ENCODE measurements at places on chromosomes 1 and 21.

DNA sequence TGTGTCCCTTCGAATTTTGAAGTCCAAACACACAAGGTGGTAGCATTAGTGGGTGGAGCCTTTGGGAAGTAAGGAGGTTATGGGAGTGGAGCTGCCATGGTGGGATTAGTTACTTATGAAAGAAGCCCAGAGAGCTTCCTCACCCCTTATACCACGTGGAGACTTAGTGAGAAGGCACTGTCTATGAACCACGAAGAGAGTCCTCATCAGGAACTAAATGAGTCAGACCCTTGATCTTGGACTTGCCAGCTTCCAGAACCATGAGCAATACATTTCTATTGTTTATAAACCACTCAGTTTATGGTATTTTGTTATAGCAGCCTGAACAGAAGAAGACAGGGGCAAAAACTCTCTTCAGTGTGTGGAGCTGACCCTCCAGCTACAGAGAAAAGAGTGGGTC, 259.3 kb upstream of the AJAP1 start:
- peak; percentile 13 for DNase-seq

DNA sequence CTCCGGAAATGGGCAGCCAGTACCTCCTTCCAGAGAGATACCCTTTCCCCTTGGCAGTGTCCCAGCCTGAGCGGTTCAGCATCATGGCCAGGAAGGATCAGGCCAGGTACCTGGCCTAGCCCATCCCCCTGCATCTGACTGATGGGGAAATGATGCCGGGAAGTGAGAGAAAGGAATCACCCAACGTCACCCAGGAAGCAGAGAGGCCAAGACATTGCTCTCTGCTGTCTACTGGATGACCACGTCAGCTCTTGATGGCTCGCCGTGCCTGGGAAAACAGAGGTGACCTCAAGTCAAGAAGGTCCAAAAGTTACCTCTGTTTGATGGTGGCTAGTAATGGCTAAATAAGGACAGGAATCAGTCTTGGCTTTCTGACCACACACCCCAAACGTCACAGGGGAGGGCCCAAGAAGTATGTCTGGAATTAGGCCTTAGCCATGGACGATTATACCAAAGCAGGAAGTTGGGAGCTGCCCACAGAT, 79.0 kb downstream of the MRPL37 start:
- no peak for DNase-seq

- no peak for DNase-seq
Measured at GRCh38 chr1:203200916-203201315, 14.4 kb upstream of the CHI3L1 start.

- no peak for DNase-seq
Measured at GRCh38 chr1:176096015-176096414, 111.1 kb downstream of the COP1 start.

- no peak for DNase-seq
Measured at GRCh38 chr1:247966532-247967204, 1.6 kb downstream of the OR2AK2 start.

DNA sequence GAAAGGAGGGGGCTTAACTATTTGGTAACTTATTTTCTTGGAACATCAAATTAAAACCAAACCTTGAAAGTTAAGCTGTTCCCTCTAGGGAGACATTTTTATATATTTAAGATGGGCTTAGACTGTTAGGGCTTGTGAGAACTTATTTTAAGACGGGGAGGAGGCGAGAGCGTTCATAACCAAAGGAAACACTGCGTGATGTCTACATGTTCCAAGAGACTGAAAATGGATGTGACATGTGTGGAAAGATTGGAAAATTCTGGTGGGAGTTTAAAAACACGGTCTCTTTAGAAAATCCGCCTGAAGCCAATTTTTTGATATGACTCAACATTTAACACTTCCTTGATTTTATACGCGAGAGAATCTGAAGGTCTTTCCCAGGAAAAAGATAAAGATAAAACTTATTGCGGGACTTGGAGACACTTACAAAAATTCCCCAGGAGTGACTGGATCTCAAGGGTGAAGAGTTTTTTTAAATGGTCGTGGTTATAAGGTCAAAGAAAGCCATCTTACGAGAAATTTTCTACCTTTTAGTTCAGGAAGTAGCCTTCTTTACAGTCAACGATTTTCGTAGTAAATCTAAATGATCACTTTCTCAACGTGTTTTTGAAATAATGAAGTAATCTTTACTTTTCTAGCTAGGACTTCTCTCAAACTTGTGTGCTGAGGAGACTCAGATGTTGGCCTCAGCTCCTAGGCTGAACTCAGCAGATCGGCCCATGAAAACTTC, 828 bp downstream of the PNRC2 start:
- no peak for DNase-seq

GRCh38 chr1:227191607-227192006, 126.7 kb downstream of the CDC42BPA start:
- DNase-seq, result no peak

DNA sequence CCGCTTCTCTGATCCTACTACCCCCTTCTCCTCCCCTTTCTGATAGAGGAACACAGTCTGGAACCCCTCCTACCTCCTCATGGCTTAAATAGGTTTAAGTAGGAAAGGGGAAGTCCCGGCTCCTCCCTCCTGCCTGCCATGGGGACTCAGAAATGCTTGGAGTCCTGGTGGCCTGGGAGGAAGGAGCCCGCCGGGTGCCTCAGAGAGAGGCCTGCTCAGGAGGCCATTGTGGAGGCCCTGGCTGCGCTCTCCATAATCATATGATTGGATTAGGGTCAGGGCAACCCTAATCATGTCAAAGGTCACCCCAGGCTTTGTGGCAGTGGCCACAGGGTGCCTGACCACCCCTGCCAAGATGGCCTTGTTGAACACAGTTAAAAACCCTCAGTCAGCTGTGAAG, 29.0 kb downstream of the WNT3A start:
- DNase-seq, result no peak

GRCh38 chr1:58763214-58763613, 20.6 kb downstream of the JUN start:
- peak; percentile 27 for DNase-seq

GRCh38 chr1:244196571-244197285, 145.6 kb downstream of the ZBTB18 start:
- no peak for DNase-seq

- DNase-seq, result no peak
Measured at GRCh38 chr1:231642618-231643017, 16.0 kb downstream of the DISC1 start.

DNA sequence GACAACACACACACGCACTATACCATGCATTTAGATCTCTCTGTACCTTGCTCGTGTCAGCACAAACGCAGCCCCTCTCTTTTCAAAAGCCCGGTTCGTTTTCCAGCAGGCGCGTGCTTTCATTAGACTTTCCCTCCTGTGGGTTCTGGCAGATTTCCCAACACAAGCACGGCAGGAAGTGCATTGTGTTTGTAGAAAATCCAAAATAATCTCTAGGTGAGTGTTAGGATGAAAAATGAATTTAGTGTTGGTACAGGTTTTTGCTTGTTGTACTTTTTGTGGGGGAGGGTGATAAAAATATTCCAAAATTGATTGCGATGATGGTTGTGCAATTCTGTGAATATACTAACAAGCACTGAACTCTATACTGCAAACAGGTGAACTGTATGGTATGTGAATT, 54.1 kb upstream of the POFUT2 start:
- no peak for DNase-seq

GRCh38 chr21:14734191-14734590, 188.1 kb upstream of the SAMSN1 start:
- DNase-seq, result no peak

- DNase-seq, result no peak
Measured at GRCh38 chr1:9715536-9716226, 64.2 kb downstream of the PIK3CD start.

DNA sequence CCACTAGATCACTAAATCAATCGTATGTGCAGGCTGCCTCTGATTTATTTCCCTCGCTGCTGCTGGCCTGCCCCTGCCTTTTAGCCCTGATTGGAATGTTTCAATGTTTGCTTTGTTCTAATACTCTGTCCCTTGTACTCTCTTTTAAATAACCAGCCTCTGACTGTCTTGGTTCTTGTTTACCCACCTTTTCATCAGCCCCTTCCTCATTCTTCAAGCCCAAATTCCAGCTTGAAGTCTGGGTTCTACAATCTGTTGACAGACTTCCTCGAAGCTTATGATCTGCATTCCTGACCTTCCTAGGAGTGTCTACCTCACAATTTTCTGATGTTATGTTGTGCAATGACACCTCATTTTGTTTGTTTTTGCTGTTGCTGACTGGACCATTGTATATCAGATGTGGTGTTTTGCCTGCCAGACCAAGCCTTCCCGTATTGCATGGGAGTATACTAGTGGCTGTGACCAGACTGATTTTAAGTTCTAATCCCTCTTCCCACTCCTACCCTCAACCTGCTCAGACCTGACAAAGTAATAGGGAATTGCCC, 46.6 kb upstream of the APOBEC4 start:
- peak; percentile 25 for DNase-seq

DNA sequence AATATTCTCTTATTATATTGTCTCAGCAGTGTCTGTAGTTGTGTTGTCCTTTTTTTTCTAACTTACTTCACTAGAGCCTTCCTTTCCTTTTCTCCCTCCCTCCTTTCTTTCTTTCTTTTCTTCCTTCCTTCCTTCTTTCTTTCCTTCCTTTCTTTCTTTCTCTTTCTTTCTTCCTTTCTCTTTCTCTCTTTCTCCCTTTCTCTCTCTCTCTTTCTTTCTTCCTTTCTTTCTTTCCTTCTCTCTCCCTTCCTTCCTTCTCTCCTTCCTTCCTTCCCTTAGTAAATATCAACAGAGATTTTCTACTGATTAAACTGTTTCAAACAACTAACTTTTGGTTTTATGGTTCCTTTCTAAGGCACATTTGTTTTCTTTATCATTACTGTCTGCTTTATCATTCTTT, 43.1 kb upstream of the PGBD5 start:
- no peak for DNase-seq

DNA sequence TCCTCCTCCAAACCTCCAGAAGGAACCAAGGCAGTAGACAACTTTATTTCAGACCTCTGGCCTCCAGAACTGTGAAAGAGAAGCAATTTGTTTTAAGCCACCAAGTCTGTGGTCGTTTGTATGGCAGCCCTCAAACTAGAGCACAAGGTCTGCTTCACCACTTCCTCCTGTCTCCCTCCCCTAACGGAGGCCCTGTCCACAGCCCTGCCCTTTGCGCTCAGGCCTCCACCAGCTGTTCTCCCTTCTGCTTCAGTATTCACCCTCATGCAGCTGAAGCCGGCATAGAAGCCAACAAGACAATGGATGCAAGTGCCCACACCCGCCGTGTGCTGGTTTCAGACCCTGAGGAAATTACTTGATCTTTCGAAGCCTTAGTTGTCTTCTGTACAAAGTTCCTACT, 364.1 kb downstream of the HHAT start:
- DNase-seq, result no peak

GRCh38 chr1:154865442-154866256, 4.4 kb downstream of the KCNN3 start:
- no peak for DNase-seq

- DNase-seq, result no peak
Measured at GRCh38 chr1:20601129-20601825, 12.4 kb downstream of the CDA start.

DNA sequence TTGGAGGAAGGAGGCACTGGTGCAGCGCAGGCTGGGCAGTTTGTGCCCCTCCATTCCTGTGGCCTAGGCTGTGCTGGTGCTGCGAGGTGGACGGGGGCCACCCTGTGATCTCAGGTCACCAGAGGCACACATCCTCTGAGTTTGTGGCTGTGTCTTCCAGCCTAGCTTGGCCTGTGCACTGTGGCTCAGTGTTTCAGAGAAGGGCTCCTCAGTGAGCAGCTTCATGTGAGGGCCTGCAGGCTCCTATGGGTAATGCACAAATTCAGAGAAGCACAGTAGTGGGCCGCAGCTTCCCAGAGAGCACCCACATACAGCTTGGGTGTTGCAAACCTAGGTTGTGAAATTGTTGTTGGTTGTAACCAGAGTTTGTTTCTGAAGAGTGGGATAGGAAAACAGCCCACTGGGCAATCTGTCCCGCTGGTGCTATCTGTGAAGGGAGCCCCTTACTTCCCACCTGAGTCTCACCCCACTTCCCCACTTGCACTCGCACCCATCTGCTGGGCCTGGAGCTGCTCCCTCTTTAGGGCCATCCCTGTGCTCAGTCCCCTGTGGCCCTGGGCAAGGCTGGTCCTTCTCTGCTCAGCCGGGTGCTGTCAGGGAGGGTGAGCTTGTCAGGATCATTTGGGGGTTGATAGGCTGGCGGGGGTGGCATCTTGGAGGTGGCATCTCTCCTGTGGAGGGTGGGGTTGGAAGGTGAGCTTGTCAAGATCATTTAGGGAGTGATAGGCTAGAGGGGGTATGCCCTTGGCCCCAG, 30.2 kb downstream of the SNAP47 start:
- no peak for DNase-seq

DNA sequence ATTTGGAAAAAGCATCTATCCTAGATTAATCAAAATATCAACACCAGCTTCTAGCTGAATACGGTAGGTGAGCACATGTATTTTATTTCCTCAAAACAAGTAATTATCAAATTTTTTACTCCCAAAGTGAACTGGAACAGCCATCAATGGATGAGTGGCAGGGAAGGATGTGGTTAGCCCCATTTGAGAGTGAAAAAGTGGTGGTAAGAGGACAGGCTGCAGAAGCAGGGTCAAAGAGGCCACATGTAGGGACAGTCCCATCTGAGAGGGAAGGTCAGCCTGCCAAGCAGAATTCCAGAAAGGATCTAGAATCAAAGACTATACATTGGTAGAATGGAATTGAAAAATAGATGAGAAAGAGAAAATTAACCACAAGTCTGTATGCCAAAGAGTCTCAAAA, 163.8 kb downstream of the SMYD3 start:
- DNase-seq, result no peak

DNA sequence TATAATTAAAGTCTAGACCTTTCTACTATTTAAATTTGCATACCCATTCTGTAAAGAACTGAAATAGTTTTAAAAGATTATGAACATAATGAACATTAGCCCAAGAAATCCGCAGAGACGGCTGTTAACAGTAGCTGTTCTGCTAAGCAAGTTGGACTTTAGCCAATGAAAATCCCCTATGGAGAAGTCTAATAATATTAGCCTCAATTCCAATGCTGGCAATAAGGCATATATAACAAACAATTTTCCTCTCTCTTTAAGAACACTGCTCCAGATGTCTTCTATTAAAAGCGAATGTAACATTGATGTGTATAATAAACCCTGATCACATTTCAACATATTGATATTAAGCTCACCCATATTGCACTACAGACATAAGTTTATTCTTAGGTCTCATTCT, 221.3 kb upstream of the KCTD3 start:
- no peak for DNase-seq

GRCh38 chr1:206706298-206706791, 21.6 kb downstream of the MAPKAPK2 start:
- no peak for DNase-seq

DNA sequence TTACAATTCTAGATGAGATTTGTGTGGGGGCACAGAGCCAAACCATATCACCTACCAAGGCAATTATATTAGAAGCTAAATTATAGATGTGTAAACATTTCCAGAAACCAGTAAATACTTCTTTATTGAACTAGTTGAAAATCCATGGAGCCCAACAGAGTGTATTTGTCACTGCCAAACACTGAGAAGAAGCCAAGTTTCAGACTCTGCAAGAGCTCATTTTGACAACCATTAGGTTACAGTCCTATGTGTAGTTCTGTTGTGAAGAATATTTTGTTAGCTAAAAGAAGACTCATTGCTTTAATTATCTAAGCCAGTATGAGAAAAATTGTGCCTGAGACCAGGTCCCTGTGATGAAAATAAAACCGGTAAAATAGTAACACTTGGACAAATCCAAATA, 358.9 kb upstream of the SGIP1 start:
- DNase-seq, result no peak

- no peak for DNase-seq
Measured at GRCh38 chr21:43573921-43574320, 85.4 kb downstream of the HSF2BP start.
